ENCODE measurements at places on chromosomes 11 and 22.

- H3K27me3 ChIP-seq = no peaks in the 10 kb centered on the region
- no peak for DNase-seq
- peaks cover 29% of the 10 kb centered on the region for H3K4me1 ChIP-seq
- H3K27ac ChIP-seq = no peak overlapping the region
These were observed 82.7 kb downstream of the RPL27A start for GRCh38 chr11:8765294-8765693.

DNA sequence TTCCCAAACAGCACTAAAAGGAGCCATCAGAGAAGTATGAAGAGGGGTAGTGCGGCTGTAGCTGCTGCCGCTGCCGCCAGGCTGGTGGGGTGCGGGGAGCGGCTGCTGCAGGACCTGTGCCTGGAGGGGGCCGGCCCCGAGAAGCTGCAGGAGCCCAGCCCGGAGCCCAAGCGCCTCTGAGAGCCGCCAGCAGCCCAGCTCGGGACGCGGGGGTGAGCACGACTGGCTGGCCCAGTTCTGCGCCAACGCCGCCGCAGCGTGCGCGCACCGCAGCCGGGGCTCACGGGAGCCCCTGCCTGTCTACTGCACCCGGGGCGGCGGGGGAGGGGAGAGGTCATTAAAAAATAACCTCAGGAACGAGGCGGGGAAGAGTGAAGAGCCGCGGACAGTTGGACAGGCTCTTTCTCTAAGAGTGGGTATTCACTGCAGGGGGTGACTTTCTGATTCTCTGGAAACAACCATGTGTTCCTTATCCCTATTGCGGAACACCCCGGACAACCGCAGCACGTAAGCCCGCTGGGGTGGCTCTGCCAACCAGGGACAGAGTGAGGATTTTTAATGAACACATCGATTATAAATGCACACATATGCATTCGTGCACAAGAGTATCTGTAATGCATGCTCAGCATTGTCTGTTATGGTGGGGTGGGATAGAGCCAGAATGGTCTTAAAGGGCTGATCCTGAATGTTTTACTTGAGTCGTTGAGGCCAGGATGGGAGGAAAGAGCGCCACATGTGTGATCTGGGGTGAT, 453 bp downstream of the GAS2 start:
- H3K27me3 ChIP-seq = no peaks in the 10 kb centered on the region
- DNase-seq = peak; percentile 69
- peaks cover 23% of the 10 kb centered on the region for H3K4me1 ChIP-seq
- peak overlapping the region; percentile 81 for H3K4me3 ChIP-seq

- H3K27me3 ChIP-seq = peaks cover 9% of the 10 kb centered on the region
- no peak for DNase-seq
- peaks cover 10% of the 10 kb centered on the region for H3K4me1 ChIP-seq
- H3K27ac ChIP-seq = no peak overlapping the region
- H3K36me3 ChIP-seq = no peaks in the 10 kb centered on the region
- H3K4me3 ChIP-seq = no peak overlapping the region
These were observed 14.1 kb upstream of the ALKBH3 start for GRCh38 chr11:43866520-43866919.

DNA sequence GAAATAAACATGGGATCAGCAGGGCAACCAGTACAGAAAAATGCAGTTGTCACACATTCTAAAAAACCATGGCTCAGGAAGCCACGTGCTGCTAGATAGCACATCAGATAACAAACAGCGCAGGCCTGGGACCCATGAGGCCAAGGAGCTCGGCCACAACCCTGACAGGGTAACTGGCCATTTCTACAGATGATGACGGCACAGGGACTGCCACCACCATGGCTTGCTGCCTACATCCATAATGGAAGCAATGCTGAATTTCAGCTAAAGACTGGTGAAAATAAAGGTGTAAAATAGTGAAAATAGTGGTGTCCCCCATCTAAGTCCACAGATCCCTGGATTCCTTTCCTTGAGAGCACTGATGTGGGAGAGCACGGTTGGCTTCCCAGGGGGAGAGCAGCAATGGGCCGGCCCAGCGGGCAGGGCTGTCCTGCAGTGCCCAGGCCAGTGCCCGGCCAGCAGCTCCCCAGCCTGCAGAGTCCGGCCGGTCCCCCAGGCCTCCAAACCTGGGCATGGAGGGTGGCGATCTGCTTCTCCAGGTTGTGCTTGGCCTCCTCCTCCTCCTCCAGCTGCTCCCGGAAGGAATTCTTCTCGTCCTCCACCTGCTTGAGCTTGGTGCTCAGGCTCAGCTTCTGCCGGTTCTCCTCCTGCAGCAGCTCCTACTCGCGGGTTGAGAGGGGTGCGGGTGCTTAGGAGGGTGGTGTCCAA, 40.0 kb downstream of the APOL1 start:
- no peaks in the 10 kb centered on the region for H3K4me1 ChIP-seq
- no peak for DNase-seq
- H3K27me3 ChIP-seq = no peaks in the 10 kb centered on the region
- H3K4me3 ChIP-seq = no peak overlapping the region
- peaks cover 86% of the 10 kb centered on the region for H3K36me3 ChIP-seq
- no peak overlapping the region for H3K27ac ChIP-seq

DNA sequence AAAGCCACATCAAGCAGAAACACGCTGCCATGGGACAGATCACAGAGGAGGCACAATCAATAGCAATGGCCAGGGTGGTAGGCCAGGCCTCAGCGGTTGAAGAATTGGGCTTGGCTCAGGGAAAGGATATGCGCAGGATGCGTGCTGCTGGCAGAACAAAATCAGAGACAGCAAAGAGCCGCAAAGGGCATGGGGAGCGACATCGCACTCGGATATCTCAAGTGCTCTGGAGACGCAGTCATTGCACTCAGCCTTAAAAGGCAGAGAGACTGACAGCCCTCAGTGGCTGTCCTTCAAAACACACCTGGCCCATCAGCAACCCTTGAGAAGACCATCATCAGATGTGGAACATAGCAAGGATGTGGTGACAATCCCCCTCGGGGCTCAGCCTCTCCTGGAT, 50.5 kb downstream of the CSNK2A3 start:
- no peak for DNase-seq
- no peak overlapping the region for H3K27ac ChIP-seq
- H3K4me3 ChIP-seq = no peak overlapping the region
- H3K4me1 ChIP-seq = no peaks in the 10 kb centered on the region

GRCh38 chr11:65868076-65868667, 4.4 kb downstream of the EFEMP2 start:
- H3K27me3 ChIP-seq = peaks cover 24% of the 10 kb centered on the region
- peaks cover 6% of the 10 kb centered on the region for H3K4me1 ChIP-seq
- H3K27ac ChIP-seq = no peak overlapping the region
- peaks cover 41% of the 10 kb centered on the region for H3K36me3 ChIP-seq

DNA sequence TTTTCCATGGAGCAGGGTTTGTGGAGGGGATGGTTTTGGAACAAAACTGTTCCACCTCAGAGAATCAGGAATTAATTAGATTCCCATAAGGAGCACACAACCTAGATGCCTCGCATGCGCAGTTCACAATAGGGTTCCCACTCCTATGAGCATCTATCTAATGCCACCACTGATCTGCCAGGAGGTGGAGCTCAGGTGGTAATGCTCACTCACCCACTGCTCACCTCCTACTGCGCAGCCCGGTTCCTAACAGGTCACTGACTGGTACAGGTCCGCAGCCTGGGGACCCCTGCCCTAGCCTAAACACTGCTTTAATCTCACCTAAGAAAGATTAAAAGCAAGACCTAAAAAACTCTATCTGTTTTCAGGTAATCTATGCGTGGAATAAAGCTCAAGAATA, 553.0 kb downstream of the JRKL start:
- H3K27ac ChIP-seq = no peak overlapping the region
- no peaks in the 10 kb centered on the region for H3K27me3 ChIP-seq
- H3K36me3 ChIP-seq = no peaks in the 10 kb centered on the region
- no peak for DNase-seq
- no peaks in the 10 kb centered on the region for H3K4me1 ChIP-seq
- H3K4me3 ChIP-seq = no peak overlapping the region

- no peaks in the 10 kb centered on the region for H3K27me3 ChIP-seq
- no peak overlapping the region for H3K27ac ChIP-seq
- H3K4me3 ChIP-seq = no peak overlapping the region
- no peaks in the 10 kb centered on the region for H3K36me3 ChIP-seq
These were observed 15.9 kb downstream of the KCNQ1 start for GRCh38 chr11:2460540-2461252.

GRCh38 chr11:117189191-117189940, 9.8 kb upstream of the TAGLN start:
- no peak overlapping the region for H3K4me3 ChIP-seq
- H3K36me3 ChIP-seq = no peaks in the 10 kb centered on the region
- H3K27ac ChIP-seq = no peak overlapping the region
- H3K27me3 ChIP-seq = no peaks in the 10 kb centered on the region
- DNase-seq = no peak

DNA sequence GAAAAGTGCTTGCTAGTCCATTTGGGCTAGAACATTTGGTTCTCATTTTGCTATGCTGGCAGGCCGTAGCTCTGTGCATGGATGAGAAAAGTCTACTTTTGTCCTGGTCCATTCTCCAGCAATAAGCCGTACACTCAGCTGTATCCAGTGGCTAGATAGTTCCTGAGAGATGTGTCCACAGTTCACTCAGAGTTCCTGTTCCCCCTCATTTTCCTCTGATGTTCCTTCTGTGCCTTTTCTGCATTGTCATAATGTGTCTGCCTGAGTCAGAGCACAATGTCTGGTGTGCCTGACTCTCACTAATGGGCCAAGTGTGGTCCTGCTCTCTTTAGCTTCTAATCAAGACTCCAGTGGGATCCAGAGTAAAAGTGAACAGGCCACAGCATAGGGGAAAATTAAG, 215.7 kb upstream of the CTSC start:
- H3K27ac ChIP-seq = no peak overlapping the region
- H3K36me3 ChIP-seq = no peaks in the 10 kb centered on the region
- H3K4me3 ChIP-seq = no peak overlapping the region

GRCh38 chr11:19838994-19839768, 126.5 kb downstream of the NAV2 start:
- no peaks in the 10 kb centered on the region for H3K27me3 ChIP-seq
- H3K36me3 ChIP-seq = no peaks in the 10 kb centered on the region
- H3K4me1 ChIP-seq = no peaks in the 10 kb centered on the region
- H3K27ac ChIP-seq = no peak overlapping the region
